Hypothalamus (tissue), 51 donors: ENCODE measurements at places on chromosomes 12 and 14.

GRCh38 chr12:15868186-15868585 lies 14.0 kb upstream of the STRAP start:
- DNase-seq, result no peak

- DNase-seq, result no peak
These were observed 77.0 kb upstream of the METAP2 start for GRCh38 chr12:95396849-95397468.

DNA sequence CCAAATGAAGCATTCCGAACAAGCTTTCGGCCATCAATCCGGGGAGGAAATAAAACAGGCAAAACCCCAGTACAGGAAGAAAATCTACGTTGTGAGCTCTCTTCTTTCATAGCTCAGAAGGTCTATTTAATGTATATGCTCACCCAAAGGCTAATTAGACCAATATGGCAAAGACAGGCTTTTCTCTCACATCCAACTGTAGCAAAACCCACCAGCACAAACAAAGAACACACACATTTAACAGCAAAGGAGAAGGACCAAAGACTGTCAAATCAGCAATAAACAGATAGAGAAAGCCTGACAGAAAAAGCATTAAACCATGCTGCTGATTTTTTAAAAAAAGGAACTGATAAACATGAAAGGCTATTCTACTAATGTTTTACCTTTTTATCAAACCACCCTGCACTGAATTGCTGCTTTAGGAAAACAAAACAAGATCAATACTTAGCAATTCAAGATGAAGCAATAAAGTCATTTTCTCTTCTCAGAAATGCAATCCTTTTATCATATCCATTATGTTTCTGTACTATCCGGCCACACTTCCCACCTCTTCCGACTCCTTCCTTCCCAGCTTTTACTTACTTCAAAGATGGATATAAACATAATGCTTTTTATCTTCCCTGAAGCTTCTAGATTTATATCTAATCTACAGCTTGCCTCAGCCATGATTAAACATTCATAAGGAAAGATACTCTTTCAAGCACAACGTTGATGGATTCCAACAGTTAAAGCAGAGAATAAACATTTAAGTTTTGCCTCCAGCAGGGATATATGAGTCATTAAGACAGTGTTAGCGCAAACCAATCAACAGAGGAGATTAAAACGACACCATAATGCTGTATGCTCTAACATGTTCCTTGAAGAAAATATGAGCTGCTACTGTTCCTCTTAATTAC lies 74.6 kb upstream of the BBS10 start:
- no peak for DNase-seq

DNA sequence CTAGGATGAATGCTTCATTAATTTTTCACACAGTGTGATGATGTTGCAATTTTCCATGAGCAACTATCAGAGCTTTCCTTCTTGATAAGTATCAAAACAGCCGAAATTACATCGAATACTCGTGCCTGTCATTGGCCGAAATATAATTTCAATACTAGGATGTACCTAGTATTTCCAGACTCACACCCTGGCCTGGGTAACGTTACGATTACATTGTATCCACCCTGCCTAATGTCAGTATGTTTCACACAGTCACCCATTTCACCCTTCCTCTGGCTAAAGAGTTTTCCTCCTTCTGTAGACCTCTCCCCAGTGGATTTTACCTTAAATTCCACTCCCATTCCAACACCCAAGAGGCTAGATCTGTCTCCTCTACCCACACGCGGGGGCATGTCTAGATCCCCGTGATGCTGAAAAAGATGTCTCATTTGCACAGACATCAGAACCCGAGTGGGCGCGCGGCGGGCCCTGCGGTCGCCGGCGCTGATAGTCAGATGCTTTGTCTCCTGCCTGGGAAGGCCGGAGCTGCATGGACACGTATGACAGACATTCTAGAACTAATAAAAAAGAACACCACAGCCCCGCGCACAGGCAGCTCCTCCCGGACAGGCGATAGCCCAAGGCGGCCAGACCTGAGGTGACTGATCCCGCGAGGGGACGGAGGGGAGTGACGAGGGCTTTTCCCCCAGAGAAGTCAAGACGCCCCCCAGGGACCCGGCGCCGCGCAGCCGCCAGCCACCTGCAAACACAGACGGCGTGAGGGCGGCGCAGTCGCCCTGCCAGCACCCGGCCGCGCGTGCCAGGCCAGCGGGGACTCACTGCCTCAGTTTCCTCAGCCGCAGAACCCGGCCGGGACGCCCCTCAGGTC lies 723 bp downstream of the KIF21A start:
- DNase-seq, result no peak

DNA sequence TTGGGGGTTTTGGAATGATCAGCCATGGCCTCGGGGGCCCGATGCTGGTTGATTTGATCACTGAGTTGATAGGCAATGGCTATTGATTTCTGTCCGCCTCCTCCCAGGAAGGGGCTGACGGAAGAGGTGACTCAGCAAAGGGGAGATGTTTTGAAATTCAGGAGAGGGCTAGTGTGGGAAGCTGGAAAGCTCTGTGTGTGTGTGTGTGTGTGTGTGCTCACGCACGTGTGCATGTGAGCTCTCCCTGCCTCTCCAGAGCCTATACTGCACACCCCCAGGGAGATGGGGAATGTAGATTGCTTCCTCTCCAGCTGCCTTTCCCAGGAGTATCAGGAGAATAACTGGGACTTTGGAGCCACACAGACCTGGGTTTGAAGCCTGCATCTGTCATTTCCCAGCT lies 184.9 kb upstream of the MYL2 start:
- DNase-seq, result no peak

DNA sequence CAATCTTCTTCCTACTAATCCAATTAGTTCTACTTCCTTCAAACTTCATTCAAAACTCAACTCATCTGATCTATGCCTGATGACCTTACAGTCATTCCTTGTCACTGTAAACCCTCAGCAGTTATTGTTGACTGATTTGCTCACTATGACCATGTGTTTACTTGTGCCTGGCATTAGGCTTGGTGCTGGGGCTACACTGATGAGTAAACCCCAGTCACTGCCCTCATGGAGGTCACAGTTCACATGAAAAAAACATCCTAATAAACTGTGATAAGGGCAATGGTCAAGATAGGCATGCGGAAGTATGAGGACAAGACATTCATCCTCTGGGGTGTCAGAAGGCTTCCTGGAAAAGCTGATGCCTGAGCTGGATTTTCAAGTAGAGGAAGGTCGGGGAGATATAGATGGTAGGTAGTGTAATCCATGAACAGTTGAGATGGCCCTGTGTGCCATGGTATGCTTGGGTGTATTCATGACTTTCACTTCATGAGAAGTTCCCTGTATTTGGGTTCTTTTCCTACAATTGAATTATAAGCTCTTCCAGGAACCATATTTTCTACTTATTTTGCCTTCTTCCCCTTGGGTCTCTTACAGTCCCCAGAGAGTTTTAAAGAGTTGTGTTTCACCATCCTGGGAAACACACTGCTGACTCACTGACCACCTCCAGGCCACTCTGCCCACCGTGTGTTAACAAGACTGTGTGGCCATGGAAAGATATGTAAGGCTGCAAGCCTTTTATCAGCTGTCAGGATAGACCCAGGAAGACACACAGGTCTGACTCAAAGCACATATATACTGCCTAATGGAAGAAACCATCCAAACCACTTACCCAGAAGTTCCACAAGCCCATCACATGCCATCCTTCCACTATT lies 38.7 kb upstream of the DUSP6 start:
- DNase-seq, result no peak

GRCh38 chr12:96261557-96261956 lies 67.4 kb downstream of the ELK3 start:
- DNase-seq, result no peak

DNA sequence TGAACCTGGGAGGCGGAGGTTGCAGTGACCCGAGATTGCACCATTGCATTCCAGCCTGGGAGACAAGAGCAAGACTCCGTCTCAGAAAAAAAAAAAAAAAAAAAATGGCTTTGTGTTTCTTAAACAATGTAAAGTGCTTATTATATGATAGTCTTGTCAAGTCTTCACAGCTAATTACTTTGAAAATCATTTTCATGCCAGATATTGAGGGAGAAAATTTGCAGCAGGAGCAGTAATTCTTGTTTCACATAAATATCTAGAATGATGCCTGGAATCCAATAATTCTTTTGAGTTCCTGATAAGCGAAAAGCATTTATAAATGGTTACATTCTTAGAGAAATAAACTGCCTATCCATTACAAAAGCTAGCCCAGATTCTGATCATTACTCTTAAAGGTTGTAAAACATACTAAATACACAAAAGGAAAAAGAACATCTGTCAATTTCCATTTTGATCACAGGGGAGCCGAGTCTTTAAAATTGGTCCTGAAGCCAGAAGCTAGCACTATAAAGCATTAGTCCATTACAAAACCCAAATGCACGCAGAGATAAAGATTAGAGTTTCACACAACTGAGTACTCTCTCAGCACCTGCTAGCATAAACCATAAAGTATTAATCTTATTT lies 50.3 kb downstream of the IFT81 start:
- DNase-seq, result no peak

DNA sequence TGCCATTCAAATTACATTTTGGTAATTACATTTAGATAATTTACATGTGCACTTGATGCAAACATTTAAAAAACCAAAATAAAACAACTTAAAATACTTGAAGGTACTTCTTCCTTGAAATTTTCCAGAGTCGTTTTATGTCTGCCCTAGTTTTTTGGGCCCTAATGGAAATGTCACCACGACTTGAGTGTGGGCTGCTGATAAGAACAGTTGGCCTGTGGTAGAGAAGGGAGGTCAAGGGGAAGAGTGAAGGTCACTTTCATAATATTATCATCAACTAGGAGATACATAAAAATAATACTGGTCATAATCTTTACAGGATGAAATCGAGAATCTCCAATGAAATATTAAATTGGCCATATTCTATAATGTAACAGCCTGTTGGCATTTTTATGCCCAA lies 23.1 kb downstream of the ZDHHC17 start:
- DNase-seq, result no peak

- DNase-seq, result no peak
These were observed 409.9 kb upstream of the SOX5 start for GRCh38 chr12:24359418-24359817.

DNA sequence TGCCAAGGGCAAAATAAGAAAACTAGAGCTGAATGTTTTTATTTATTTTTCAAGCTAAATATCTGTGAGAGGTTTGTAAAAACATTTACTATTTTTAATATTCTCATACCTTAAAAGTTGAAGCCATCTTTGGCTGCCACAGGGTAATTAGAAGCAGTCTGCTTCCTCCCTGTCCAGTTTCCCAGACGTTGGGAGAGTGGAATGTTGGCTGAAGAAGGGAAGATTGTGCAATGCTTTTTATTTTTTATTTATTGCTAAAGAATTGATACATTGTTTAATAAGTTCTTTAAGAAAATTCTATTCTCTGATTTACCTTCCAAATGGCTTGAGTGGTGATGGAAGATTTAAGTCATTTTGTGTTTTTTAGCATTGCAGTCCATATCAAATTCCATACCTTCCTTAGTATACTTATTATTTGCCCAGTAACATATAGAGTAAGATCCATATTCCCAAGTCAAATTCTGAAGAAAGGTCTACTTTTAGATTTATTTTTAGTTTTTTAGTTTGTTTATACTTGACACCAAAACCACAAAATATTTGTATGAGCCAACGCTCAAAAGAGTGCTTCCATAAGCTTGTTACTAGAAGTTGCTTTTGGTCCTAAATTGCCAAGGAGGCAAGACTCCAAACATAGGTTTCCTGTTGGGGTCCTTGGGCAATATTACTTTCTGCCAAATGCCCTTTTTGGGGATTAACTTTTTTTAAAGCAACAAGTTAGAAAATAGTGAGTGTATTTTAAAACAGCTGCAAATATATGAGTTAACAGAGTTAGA lies 124.0 kb upstream of the CPM start:
- no peak for DNase-seq

DNA sequence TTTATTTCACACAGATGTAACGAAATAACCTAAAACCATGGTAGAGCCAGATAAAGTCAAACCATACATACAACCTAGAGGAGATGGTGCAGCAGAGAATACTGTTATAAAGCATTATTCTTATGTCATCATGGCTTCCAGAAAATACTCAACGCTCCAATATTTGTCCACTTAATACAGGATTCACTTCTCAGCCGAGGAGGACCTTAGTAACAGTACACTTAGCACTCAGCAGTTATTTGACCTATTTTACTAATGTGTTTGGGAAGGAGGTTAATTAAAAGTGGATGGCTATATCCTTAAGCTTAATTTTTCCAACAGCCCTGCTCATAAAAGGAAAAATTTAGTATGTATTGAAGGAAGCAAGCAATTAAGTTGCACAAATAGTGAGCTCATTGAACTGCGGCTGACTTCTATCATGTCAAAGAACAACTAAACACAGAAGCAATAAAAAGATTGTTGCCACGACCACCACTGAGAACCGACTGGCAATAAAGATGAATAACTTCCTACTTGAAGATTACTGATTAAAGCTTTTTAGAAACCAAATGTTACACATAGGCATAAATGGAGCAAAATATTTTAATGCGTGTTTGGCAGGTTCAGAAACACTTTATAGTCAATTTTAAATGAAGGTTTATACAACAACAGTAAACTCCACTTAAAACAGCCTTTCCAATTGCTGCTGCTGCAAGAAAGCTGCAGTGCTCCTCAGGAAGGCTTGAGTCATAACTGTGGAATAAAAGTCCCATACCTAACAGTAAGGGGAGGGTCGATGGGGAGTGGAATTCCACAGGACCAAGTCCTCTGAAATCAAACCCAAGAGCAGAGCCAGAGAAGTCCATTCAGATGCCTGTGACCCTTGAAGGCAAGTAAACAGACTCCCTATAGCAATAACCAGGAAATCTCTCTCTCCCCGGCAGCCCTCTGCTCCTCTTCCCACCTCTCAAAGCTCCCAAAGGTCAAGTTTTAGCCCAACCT lies 218.9 kb upstream of the CDKN3 start:
- DNase-seq, result no peak

DNA sequence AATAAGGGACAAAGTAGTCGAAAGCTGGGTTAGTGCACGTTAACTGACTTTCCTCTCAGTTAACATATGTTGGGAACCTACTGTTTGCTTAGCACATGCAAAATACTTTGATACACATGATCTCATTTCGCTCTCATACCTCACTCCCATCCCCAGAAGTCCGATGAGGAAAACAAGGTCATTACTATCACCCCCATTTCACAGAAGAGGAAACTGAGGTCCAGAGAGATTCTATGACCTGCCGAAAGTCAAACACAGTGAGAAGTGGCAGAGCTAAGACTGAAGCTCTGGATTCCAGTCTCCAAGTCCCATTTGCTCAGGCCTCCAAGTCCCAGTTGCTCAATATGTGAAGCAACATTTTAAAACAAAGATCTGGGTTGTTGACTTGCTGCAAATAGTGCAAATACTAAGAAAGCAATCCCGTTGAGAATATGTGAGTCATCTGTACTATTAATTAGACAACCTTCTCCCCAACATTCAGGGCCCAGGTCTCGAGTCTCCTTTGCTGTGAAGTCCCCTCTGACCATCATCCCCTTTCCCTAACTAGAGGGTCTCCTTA lies 170.6 kb upstream of the PWP1 start:
- no peak for DNase-seq

- DNase-seq, result no peak
These were observed 127.6 kb downstream of the FSCB start for GRCh38 chr14:44379292-44379977.
